ACHN (cell line): ENCODE measurements at places on chromosomes 12 and 14.

- peak; percentile 56 for DNase-seq
Measured at GRCh38 chr14:105021656-105022275, 883 bp upstream of the CDCA4 start.

DNA sequence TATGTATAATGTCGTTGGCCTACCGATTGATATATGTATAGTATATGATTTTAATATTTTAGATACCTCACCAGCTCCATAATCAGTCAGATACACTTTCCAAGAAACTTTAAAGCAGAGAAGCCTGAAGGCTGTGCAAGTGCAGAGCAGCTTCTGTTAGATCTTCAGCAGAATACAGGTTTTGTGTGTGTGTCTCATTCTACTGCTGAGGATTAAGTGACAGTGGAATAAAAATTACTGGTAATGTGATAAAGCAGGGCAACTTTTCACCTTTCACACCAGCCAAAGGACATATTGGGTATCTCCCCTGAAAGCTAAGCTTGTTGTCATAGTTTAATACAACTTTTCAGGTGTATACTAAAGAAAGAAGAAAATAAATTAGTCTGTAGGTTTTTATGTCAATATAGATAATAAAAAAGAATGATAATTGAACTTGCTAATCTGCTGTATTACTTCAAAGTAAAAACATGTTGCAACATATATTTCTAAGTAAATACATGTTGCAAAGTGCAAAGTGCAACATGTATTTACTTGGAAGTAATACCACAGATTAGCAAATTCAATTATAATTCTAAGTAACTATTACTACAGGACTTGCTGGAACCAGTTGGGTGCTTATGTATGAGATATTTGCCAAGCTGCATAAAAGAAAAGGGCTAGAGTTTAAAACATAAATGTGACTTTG, 128.3 kb downstream of the SLC16A7 start:
- no peak for DNase-seq

GRCh38 chr12:117968826-117969659, at the start of gene KSR2:
TSS of gene KSR2 (minus strand) at chr12:117968990. CDS start at chr12:117968255, 735 bp downstream.
- peak; percentile 83 for DNase-seq

- DNase-seq, result no peak
Measured at GRCh38 chr14:97993508-97994019, 1196.4 kb downstream of the VRK1 start.
